ENCODE measurements at places on chromosomes 6 and 20.

GRCh38 chr6:28589234-28589956 is 63.7 kb downstream of the GPX5 start:
- peak; percentile 65 for DNase-seq

DNA sequence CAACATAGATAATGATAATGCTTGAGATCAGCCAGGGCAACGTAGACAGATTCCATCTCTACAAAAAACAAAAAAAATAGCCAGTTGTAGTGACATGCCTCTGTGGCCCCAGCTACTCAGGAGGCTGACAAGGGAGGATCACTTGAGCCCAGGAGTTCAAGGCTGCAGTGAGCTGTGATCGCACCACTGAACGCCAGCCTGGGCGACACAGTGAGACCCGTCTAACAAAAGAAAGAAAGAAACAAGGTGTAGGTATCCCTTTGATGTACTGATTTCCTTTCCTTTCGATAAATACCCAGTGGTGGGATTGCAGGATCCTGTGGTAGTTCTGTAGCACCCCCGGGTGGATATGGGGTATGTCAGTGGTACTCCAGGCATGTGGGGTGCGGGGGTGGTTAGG is 48.2 kb upstream of the ADTRP start:
- no peak for DNase-seq

DNA sequence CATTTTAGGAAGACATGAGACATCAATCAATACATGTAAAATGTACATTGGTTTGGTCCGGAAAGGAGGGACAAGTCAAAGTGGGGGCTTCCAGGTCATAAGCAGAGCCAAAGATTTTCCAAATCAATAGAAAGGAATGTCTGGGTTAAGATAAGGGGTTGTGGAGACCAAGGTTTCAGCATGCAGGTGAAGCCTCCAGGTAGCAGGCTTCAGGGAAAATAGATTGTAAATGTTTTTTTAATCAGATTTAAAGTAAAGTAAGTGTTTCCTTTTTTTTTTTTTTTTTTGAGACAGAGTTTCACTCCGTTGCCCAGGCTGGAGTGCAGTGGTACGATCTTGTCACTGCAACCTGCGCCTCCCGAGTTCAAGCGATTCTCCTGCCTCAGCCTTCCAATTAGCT is 16.8 kb upstream of the SERPINB9 start:
- no peak for DNase-seq

DNA sequence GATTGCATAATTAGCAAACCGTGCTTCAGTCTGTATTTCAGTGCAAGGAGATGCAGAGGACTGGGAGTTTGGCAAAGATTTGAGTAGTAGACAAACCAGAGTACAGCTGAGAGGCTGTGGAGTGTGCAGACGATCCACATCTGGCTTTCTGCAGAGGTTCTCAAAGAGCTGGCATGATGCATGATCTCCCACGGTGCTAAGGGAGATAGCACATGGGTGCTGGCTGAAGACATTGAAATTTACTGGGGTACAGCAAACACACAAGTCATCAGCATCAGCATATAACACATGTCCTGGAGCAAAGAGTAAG is 79.0 kb upstream of the FAM184A start:
- no peak for DNase-seq

DNA sequence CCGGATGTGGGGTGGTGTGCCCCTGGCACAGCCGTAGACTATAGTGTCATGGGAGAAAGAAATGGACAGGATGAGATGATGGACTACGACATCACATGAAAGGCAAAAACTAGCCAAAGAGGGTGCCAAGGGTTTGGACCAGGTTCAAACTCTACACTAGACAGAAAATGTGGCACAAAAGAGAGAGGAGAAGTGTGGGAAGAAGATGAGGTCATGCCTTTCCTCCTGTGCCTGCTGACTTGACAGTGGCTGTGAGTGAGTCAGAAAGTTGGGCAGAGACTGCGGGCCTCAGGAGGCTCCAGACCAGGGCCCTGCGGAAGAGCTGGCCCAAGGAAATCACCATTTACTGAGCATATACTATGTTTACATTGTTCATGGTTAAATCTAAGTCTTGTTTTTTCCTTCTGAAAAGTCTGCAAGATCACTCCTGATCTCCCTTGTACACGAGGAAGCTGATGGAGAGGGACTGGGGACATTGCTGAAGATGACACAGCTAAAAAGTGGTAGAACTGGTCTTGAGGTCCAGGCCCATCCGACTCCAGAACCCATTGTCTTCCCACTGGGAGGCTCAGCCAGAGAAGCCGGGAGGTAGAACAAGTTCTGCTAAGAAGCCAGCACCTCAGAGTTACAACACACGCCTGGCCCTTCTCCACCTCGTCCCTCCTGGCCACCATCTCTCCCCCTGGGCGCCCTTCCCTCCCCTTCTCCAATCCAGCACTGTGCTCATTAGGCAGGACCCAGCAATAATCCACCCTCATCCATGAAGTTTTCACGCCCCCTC is 35.6 kb downstream of the CNKSR3 start:
- DNase-seq: no peak

GRCh38 chr6:43669922-43670622 is 17.5 kb downstream of the MRPS18A start:
- DNase-seq: no peak

Data from NCI-H1436 treated with DMSO at 0.1 percent for 48 hours (cell line).